ENCODE measurements at places on chromosomes 5 and 9. TPM values are rescaled to one million over a fixed set of nuclear protein-coding genes. Genes with fewer than 3 reads are reported as not detected.

- DNase-seq, result no peak
Measured at GRCh38 chr9:134836406-134836970, 44.1 kb upstream of the FCN2 start.

GRCh38 chr9:122340161-122340560, 30.7 kb upstream of the PTGS1 start:
- DNase-seq, result no peak

DNA sequence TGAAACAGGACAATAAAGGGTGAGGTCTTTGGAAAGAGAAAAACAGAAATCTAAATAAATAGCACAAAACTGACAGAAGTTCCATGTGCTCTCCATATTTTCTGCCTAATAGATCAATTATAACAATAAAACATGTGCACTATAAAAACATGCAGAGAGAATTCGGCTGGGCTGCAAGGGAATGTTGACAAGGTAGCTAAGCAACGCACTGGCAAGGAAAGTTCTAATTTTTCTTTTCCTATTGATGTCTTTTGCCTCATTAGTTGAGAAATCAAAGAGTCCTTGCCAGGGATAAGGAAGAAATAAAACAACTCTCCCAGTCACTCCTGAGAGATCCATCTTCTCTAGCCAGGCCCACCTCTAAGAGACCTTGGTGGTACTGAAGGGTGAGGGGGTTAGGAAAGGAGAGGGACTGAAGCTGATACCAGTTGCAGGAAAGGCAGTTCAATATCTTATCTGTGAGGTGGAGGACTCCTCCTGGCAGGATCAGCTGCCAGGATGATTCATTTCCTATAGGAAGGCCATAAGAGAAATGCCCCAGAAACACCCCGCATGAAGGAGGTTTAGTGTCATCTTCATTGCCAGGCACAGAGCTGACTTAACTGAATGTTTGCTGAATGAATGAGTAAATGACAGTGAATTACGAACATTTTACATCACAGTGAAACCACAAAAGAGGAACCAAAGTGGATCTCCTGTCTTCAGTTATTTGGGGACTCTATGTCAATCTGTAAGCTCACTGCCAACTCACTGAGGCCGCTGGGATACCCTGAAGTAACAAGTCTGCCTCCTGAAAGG, 63.7 kb upstream of the IFNK start:
- DNase-seq, result no peak

DNA sequence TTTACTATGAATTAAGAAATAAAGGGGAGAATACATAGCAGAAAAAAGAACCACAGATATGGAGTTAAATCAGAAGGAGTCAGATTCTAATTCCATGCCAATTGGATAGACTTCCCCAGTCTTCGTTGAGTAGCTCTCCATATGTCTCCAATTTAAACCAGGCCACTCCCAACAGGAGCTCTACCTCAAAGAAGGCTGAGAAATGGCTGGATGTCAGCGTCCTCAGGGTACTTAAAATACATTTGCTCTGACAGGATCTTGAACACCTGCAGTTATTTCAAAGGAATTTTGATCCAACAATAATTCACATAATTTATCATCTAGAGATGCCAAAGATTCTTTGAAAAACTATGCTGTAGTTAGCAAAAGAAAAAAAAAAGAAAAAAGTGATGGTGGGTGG, 133.9 kb upstream of the FBN2 start:
- DNase-seq, result no peak

GRCh38 chr5:149285153-149285552, 13.5 kb downstream of the AFAP1L1 start:
- DNase-seq, result no peak

DNA sequence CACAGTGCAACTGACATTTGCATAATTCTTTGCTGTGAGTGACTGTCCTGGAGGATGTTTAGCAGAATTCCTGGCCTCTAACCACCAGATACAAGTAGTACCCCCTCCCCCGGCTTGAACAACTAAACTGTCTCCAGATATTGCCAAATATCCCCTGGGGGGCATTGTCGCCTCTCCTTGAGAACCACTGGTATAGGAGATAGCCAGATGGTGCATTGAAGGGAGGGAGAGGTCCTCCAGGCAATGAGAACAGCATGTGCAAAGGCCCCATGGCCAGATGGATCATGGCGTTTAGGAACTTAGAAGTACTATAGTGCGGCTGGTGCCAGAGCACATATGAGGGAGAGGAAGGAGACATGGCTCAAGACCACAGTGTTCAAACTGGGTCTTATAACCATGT, 18.9 kb upstream of the ORM1 start:
- no peak for DNase-seq

DNA sequence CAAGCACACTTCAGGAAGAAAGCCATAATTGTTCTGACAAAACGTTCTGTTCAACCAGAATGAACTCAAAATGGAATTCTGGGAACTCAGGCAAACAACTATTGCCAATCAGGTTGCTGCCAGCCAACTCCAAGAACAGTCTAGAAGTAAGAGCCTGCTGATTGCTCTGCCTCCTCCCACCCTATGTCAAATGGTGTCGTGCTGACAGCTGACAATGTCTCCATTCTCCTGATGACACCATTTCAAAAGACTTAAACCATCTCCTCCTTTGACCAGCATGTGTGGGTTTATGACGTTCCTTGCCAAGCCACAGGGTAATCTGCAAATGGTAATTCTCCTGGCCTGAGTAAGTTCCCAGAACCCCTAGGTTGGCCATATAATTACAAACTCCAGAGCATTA, 21.9 kb upstream of the PLIN2 start:
- no peak for DNase-seq

DNA sequence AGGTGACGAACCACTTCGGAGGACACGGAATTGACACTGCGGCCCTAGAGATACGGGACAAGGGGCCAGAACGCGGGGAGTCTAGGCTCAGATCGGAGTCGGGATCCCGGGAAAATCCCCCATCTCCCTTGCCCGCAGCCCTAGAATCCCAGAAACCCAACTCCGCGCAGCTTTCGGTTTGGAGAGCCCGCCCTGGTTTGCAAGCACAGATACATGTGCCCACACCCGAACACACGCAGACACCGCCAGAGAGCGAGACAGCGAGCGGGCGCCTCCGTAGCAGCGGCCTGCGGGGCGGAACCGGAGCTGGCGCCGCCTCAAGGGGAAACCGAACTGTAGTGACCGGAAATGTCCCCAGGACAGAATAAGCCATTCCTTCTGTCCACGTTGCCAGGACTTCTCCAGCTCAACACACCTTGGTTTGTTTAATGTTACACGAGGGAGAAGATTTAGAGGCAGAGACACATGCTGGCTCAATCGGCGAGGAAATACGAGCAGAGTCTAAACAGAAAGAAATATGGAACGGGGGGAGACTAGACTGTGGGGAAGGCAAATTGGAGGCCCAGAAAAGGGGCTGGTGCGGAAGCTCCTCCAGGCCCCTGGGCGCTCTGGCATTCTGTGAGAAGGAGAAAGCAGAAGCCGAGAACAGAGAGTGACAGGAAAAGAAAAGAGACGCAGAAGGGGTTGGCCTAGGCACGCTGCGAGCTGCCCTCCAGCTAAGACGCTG, 2.9 kb upstream of the PAX5 start:
- DNase-seq, result no peak

DNA sequence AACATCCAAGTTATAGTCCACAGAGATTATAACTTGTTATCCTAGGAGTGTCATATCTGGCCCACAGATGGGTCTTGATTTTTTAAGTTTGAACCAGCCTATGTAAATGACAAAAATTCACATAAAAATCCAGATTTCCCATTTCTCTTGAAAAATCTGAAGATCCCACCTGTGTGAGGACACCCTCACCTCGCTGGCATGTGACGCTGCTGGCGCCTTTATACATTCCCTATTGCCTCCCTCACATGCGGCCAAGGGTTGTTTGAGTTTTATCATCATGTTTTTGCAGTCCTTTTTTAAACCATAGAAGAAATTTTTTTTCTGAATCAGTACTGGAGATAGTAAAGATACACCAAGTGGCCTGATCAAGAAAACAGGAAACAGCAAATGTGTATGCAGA, 25.9 kb upstream of the PPP1R2B start:
- no peak for DNase-seq

GRCh38 chr5:133083901-133084300, 32.1 kb downstream of the HSPA4 start:
- DNase-seq, result no peak

- DNase-seq, result no peak
Measured at GRCh38 chr9:73237140-73237539, 85.5 kb downstream of the ANXA1 start.

DNA sequence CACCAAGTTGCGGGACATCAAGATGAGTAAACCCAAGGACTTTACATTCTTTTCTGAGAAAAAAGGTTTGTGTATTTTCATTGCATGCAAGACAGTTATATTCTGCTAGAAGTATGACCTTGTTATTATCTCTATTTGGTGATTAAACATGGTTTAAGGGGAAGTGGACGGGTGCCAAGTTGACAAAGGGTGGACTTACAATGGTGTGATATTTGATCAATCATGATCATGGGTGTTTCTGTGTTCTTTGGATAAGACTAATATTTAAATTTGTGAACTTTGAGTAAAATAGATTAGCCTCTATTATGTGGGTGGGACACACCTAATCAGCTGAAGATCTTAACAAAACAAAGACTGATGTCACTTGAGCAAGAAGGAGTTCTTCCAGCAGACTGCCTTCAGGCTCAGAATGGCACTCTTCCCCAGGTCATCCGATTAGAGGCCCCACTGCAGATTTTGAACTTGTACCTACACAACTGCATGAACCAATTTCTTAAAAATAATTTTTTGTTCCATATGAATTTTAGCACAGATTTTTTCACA, 782.9 kb downstream of the CDH12 start:
- DNase-seq, result no peak

GRCh38 chr9:101582553-101582952, 12.2 kb downstream of the PPP3R2 start:
- no peak for DNase-seq

GRCh38 chr9:76756941-76757673, 7.1 kb upstream of the PCA3 start:
- DNase-seq, result no peak

GRCh38 chr9:131288217-131288616, 1.3 kb upstream of the PLPP7 start:
- DNase-seq, result no peak

GRCh38 chr5:74275171-74275992, 365.1 kb downstream of the ENC1 start:
- no peak for DNase-seq

GRCh38 chr9:21560281-21560745, 78.2 kb upstream of the IFNE start:
- no peak for DNase-seq

DNA sequence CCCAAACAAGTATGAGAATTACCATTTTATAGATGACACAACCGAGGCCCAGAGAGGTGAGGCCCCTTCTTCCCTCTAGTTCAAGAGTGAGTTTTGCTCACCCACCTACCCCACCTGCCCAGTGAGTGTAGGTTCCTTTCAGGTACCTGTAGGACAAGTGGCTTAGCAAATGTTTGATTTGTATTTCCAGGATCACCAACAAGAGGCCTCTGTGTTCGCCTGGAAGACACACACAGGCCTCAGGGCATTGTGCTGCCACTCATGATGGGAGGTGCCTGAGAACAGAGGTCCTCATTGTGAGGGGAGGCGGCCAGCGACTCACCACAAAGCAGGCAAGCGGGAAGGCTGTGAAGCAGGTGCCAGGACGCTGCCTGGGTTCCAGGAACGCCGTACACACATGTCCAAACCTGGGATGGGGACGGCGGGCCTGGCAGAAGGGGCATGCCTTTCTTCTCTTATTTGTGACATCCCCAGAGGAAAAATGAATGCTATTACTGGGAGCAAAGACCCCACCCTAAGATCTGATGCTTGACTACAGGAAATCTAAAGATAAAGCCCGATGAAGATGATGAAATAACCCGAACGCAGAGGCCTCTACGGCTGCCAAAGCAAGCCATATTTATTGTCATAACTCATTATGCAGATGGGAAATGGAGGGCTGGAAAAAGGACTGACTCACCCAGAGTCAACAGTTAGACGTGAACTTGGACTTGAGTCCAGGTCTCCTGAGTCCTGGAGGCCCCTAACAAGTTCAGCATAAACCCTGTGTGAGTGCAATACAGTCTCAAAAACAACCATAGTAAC, 60.2 kb upstream of the SLC25A51 start:
- peak; percentile 63 for DNase-seq

DNA sequence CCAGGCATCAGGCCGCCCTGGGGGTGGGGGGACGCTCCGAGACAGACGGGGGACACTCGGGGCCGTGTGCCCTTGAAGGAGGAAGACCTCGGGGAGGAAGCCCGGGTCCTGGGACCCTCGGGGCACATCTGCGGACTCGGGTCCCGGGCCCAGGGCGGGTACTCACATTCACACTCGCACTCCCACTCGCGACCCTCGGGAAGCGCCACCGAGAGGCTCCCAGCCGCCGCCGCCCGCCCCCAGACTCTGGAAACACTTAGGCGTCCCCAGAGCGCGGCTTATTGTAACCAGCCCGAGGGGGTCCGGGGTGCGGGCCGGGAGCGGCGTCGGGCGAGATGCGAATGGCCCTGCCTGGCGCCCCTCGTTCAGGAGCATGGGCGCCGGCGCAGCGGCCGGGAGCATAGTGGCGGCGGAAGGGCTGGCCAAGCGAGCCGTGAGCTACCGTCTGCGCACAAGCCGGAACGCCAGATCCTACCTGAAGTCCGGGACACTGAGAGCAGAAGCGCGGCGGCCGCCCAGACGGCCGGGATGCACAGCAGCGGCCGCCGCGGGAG, 559 bp downstream of the ROR2 start:
- DNase-seq, result no peak

- DNase-seq, result peak; percentile 77
Measured at GRCh38 chr5:58452566-58453258, 7.2 kb downstream of the PLK2 start.

DNA sequence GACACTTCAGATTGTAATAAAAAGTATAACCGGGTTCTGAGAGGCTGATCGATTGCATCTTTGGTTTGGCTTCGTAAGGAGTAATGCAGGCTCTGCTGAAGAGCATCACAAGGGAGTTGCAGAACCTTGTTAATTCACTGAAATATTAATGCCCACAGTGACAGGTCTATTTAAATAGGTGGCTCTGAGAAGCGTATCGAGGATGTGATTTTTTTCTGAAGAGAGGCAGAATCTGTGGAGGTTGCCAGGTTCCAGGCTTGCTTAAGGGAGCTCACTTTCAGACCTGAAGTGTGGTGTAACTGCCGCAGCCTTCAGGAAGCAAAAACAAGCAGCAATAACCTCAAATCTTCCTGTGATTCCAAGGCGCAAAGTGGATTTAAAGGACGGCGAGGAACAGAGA, 80.3 kb downstream of the ANKRD33B start:
- no peak for DNase-seq

- DNase-seq, result no peak
Measured at GRCh38 chr5:107257885-107258520, 412.7 kb downstream of the EFNA5 start.

- no peak for DNase-seq
Measured at GRCh38 chr9:96680812-96681499, 25.8 kb upstream of the PRXL2C start.

GRCh38 chr5:53087171-53087570, 22.4 kb downstream of the MOCS2 start:
- DNase-seq, result no peak

- DNase-seq, result no peak
Measured at GRCh38 chr5:107005653-107006052, 665.1 kb downstream of the EFNA5 start.

GRCh38 chr9:76101491-76101890, 211.0 kb downstream of the PCSK5 start:
- DNase-seq, result no peak

GRCh38 chr5:7824995-7825394, 25.9 kb downstream of the CFAP90 start:
- no peak for DNase-seq

Gene PBX3
- total RNA-seq, result 9.3 TPM

Gene SPINK1
- not detected for total RNA-seq

Gene GPX3
- 92.6 TPM for total RNA-seq

Gene RIOK2
- 56.0 TPM for total RNA-seq

Gene ELAVL2
- 0.35 TPM for total RNA-seq

Gene SLC27A6
- total RNA-seq, result not detected

Gene CDKN2B-AS1
- not detected for total RNA-seq

Gene BTF3
- total RNA-seq, result 224 TPM

Gene HSD17B3
- total RNA-seq, result 2.4 TPM

All from Caki2 (cell line).